ENCODE measurements at places on chromosomes 2 and 18.

- peak; percentile 32 for DNase-seq
These were observed 96.8 kb downstream of the UBE2E3 start for GRCh38 chr2:181077128-181077709.

- no peak for DNase-seq
These were observed 65.7 kb upstream of the NCKAP5 start for GRCh38 chr2:133633881-133634409.

DNA sequence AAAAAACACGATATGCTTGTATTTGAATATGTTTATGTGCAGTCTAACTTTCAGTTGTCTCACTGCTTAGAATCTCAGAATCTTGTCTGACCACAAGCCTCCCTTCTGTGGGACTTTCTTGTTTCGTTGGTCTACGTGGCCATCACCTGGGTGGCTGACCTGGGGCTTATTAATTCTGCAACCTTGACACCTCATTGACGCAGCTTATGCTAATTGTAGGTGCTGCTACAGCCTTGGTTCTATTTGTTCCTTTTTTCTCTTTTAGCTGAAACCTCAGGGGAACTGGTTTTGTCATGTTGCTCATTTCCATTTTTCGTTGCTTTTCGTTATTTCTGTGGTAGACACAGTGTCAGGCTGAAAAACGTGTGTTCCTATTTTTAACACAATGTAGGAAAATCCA lies 273.7 kb downstream of the SLC4A3 start:
- DNase-seq = no peak

DNA sequence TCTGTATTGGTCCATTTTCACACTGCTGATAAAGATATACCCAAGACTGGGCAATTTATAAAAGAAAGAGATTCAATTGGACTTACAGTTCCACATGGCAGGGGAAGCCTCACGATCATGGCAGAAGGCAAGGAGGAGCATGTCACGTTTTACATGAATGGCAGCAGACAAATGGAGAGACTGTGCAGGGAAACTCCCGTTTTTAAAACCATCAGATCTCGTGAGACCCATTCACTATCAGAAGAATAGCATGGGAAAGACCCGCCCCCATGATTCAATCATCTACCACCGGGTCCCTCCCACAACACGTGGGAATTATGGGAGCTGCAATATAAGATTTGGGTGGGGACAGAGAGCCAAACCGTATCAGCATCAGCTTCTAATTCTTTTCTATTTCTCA lies 217.0 kb downstream of the ANAPC1 start:
- no peak for DNase-seq

GRCh38 chr2:44884677-44885076 lies 56.8 kb upstream of the SIX3 start:
- DNase-seq = no peak

DNA sequence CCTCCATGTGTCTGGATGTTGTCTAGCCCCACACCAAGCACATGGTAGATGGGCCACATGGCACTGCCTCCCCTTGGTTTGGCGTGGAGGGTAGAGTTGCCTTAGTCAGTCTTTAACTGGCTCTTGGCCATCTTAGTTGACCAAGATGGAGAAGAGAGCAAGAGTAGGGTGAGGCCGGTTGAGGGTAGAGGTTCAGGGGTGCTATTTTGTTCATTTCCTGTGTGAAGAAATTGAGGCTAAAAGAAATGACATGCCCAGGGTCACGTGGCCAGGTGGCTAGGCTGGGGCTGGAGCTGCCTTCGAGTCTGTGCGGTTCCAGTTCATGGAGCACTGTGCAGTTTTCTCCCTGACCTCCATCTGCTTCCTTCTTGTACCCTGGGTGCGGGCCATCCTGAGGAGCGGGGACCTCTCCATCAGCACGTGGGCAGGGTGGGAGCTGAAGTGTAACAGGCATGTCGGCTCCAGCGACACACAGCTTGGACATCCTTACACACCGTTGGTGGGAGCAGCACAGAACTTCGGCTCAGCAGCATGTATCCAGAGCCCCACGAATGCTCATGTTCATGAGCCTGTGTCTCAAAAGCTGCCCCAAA lies 213.2 kb downstream of the GBX2 start:
- DNase-seq = no peak

DNA sequence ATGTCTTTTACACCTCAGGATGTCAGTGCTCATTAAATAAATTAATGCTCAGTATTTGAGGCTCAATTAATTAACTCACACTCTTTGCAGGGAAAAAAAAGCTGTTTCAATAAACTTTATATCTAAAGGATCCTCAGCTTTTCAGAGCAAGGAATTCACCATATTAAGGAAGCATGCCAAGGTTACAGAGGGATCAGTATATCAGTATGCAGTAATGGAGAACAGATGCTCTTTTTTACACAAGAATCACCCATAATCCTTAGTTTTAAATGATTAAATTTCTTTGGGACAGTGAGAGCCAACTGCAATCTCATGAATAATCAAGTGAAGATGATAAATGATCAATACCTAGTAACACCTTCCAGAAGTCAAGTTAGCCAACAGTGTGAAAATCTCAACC lies 14.9 kb upstream of the LCT start:
- DNase-seq = no peak

- no peak for DNase-seq
These were observed 7.8 kb upstream of the GAL3ST2 start for GRCh38 chr2:241768850-241769249.

DNA sequence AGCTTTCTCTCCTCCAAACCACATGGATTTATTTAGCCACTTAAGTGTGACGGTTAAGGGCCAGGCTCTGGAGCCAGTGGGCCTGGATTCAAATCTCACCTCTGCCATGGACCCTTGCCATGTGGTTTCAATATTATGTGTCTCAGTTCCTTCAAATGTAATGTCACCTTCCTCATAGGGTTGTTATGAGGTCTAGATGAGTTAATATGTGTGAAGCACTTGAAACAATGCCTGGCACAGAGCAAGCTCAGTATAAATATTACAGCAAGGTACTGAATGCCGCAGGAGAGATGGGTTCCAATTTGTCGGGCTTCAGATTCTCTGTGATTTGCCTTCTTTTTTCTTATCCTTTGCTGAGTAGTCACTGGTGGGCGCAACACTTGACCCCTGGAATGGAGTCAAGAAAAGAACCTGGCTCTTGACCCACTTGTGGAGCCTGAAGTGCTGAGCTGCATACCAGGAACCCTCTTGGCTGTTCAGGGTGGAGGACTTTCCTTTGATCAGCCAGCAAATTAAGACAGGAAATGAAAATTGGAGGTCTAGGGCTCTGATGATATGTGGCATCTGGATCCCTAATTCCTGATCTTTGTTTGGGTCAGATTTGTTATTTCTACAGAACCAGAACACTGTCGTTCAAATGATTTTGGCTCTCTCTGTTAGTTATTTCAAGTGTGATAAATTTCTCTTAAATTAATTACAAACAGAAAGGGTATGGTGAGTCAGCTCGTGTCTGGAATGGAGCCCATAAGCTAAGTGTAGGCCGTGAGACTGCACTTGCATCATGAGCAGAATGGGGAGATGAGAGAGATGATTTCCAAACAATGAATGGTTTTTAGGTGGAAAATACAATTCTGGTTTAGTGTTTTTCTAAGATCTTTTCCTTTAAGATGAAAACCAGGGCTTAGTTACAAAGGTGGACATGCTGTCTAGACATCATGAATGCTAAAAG lies 293.0 kb downstream of the KCNS3 start:
- DNase-seq = no peak

GRCh38 chr2:76391678-76392077 lies 681.0 kb upstream of the GCFC2 start:
- DNase-seq = peak; percentile 35

DNA sequence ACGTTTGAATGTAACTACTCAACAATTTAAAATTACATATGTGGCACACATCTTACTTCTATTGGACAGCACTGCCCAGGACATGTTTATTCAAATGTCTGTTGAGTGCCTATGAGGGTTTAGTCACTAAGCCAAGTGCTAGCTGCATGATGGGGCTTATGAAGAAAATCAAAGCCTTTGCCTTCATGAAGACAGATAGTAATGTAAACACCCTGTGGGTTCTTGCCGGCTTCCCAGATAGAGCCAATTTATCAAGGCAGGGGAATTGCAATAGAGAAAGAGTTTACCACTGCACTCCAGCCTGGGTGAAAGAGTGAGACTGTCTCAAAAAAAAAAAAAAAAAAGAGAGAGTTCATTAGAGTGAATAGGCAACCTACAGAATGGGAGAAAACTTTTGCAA lies 43.7 kb upstream of the NEB start:
- DNase-seq = no peak

GRCh38 chr2:27264753-27265535 lies 2.1 kb upstream of the SLC30A3 start:
- DNase-seq = peak; percentile 50

DNA sequence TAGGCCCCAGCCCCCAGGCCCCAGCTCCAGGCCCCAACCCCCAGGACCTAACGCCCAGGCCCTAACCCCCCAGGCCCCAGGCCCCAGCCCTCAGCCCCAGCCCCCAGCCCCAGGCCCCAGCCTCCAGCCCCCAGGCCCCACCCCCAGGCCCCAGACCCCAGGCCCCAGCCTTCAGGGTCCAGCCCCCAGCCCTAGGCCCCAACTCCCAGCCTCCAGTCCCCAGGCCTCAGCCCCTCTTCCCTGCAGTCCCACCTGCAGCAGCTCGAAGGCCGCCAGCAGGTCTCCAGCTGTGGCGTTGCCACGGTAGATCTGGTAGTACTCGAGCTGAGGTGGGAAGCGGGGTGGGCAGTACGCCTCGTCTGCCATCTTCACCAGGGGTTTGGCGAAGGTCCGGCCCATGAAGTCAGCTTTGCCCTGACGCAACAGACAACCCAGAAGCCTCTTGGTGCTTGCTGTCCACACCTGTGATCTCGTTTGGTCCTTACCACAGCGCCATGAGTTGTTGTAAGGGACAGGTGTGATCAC lies 3.6 kb downstream of the OTOF start:
- no peak for DNase-seq

DNA sequence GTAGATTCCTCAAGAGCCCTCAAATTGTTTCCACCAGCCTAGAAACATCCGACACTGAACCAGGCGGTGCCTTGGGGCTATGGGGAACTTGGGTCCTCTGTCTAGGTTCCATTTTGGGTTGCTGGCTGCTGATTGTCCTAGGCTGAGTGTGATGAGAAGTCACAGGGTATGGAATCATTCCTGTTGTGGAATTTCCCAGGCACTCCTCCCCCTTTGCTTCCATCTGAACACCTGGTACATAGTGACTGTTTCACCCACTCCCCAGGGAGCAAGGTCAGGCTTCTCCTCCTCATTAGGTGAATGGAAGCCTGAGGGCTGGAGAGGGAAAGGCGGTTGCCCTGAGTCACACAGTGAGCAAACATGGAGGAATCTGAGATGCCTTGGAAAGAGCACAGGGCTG lies 4.5 kb downstream of the KIF3C start:
- no peak for DNase-seq

GRCh38 chr18:54958704-54959625 lies at the start of gene CCDC68:
CCDC68 (minus strand) TSS chr18:54959461; CDS start chr18:54942791, 16,670 bp downstream.
- no peak for DNase-seq

DNA sequence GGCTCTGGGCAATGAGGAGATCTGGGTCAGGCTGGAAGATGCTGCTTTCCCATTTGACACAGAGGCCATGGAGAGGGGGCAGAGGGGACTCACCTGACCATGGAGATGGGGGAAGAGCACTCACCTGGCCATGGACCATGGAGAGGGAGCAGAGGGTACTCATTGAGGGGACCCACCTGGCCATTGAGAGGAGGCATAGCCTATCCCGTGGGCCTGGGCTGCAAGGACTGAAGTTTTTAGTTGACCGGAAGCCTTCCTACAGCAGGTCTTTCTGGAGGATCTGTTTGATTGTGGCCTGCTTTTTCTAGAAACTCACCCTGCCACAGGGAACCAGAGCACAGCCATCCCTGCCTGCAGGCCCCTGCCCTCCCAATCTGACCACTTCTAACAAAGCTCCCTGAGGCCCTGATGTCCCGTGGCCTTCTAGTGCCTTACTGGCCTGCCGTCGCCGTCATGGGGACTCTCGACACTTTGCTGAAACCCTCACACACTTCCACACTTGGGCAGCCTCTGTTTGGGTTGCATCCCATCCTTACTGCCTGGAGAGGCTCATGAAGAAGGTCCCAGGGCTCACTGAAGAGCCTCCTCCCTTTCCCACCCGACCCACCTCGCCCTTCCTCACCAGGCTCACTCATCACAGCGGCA lies 5.1 kb upstream of the PROM2 start:
- no peak for DNase-seq

All from NCI-H1092 treated with DMSO at 0.1 percent for 48 hours (cell line).